GM23338 (cell line): ENCODE measurements at places on chromosomes 3 and 15.

DNA sequence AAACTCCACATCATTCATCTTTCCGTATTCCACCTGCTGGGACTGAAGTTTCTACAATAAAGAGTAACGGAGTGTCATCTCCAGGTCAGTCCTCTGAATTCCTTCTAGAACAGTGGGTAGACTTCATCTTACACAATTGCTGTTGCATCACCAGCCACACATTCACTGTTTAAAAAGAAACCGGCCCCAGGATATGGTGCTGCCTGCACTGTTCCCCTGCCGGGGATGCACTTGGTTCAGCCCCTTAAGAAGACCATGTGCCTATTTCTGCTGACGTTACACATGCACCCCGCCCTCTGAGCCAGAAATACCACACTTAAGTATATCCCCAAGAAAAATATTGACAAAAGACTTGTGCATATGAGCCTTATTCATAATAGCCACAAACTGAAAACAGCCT, 233.4 kb downstream of the FEZF2 start:
- no peaks in the 10 kb centered on the region for H3K36me3 ChIP-seq
- no peak for DNase-seq
- H3K4me3 ChIP-seq, result no peak overlapping the region
- no peak overlapping the region for H3K27ac ChIP-seq

GRCh38 chr15:31870328-31871165, 159.8 kb upstream of the CHRNA7 start:
- H3K36me3 ChIP-seq, result no peaks in the 10 kb centered on the region
- peaks cover 11% of the 10 kb centered on the region for H3K4me1 ChIP-seq
- peak within 1 kb of the TSS; percentile 87 for H3K27ac ChIP-seq
- DNase-seq, result peak; percentile 88
- peak within 1 kb of the TSS; percentile 82 for H3K4me3 ChIP-seq

DNA sequence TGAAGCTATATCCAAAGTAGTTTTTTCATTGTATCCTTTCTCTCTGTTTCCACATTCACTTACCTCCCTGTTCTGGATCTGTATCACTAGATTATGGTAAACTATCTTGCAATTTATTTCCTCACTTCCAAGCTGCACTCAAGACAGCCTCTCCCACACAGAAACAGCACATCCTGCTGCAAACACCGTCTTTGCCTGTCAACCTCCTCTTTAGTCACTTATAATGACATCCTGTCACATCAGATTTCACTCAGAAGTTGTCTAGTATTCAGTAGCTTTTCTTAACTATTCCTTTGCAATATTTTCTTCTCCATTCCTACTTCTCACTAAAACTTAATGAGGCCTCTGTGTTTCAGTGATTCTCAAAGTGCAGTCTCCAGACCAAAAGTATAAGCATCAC, 490.8 kb downstream of the IGSF11 start:
- H3K27ac ChIP-seq, result no peak overlapping the region
- H3K27me3 ChIP-seq, result no peaks in the 10 kb centered on the region
- H3K4me3 ChIP-seq, result no peak overlapping the region
- no peak for DNase-seq
- no peaks in the 10 kb centered on the region; the same call in 1 of the 2 replicates for H3K4me1 ChIP-seq

DNA sequence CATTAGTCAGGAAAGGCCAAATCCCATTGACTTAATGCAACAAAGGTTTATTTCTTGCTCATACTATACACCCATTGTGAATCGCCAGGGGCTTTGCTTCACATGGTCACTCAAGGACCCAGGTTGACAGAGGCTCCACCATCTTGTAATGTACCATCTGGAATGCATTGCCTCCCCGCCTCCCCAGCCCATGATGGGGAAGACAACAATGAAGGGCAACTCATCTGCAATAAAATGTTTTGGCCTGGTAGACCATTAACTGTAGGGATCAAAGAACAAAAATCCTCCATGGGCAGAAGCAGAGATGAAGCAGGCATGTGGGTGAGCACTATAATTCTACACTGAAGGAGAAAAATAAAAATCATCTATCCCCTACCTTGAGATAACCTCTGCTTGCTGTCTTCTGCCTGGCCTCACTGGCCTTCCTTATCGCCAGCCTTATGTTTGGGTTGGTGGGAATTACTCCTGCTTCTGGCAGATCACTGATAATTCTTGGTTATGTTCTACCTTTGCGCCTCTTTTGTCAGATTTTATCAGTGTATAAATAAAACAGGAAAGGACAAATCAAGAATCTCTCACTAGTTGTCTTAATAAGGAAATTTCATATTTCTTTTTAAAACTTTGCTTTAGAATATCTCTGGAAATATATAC, 37.8 kb downstream of the GPR160 start:
- no peak for DNase-seq
- no peak overlapping the region for H3K27ac ChIP-seq
- no peaks in the 10 kb centered on the region for H3K27me3 ChIP-seq
- peaks cover 4% of the 10 kb centered on the region; the same call in 1 of the 2 replicates for H3K36me3 ChIP-seq
- H3K4me1 ChIP-seq, result peaks cover 4% of the 10 kb centered on the region; the same call in 1 of the 2 replicates

GRCh38 chr3:24164967-24165602, 220.0 kb downstream of the NR1D2 start:
- H3K36me3 ChIP-seq, result no peaks in the 10 kb centered on the region
- H3K4me3 ChIP-seq, result no peak overlapping the region
- no peak for DNase-seq
- peaks cover 35% of the 10 kb centered on the region for H3K4me1 ChIP-seq
- H3K27me3 ChIP-seq, result no peaks in the 10 kb centered on the region
- no peak overlapping the region for H3K27ac ChIP-seq

DNA sequence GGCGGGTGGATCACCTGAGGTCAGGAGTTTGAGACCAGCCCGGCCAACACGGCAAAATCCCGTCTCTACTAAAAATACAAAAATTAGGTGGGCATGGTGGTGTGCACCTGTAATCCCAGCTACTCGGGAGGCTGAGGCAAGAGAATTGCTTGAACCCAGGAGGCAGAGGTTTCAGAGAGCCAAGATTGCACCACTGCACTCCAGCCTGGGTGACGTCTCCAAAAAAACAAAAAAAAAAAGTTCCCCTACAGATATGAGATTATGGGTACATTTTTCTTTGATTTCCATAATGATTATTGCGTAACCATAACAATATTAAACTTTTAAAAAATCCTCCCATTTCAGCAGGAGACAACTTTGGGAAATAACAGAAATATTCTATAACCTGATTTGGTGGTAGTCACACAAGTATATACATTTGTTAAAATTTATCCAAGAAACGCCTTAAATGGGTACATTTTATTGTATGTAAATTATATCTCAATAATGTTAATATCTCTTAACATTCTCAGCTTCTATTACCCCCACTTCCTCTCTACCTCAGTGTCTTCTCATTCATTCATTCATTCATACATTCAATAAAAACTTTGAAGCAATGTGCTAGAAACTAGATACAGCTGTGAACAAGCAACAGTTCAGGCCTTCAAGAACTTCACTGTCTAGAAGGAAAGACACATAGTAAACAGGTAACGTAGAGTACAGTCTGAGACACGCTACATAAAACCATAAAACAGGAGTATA, 6.6 kb downstream of the UBR1 start:
- H3K27ac ChIP-seq, result no peak overlapping the region
- no peaks in the 10 kb centered on the region; the same call in 1 of the 2 replicates for H3K4me1 ChIP-seq
- no peaks in the 10 kb centered on the region for H3K36me3 ChIP-seq
- H3K4me3 ChIP-seq, result no peak overlapping the region
- DNase-seq, result no peak

DNA sequence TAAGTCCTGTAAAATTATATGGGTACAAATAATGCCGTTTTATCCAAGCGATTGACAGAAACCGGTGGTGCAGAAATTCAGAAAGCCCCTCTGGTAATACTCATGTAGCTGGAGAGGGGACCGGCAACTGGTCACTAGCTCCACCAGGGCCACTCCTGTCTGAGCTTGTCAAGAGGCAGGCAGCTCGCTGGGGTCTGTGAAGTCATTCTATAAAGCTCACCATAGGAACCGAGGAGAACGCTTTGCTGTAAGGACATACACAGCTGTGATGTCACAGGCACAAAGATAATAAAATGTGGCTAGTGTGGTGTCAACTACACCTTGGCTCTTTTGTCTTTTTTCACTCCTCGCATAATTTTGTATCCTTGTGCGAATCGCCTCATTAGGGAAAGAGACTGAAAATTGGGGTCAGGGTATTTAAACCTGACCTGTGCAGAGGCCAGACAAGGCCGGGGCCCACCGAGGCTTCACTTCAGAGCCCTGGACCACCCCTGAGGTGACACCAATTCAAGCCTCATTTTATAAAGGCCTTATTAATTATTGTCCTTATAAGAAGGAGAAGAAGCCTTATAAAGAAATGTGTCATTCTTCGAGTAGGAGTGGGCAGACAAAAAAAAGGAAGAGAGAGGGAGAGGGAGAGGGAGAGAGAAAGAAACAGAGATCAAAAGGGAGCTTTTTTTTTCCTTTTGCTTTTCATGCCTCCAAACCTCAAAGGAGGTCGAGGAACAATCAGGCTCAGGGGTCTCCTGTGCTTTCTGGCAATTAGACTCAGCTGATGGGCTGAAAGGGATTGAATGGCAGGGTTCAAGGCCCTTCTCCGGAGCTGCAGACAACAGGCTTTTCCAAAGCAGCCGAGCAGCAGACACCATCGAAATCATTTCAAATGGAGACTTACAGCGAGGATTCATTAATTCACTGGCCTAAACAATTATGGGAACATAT, 813.3 kb upstream of the ARRDC4 start:
- H3K27ac ChIP-seq, result no peak overlapping the region
- H3K27me3 ChIP-seq, result no peaks in the 10 kb centered on the region
- no peak for DNase-seq
- no peaks in the 10 kb centered on the region; the same call in 1 of the 2 replicates for H3K36me3 ChIP-seq

DNA sequence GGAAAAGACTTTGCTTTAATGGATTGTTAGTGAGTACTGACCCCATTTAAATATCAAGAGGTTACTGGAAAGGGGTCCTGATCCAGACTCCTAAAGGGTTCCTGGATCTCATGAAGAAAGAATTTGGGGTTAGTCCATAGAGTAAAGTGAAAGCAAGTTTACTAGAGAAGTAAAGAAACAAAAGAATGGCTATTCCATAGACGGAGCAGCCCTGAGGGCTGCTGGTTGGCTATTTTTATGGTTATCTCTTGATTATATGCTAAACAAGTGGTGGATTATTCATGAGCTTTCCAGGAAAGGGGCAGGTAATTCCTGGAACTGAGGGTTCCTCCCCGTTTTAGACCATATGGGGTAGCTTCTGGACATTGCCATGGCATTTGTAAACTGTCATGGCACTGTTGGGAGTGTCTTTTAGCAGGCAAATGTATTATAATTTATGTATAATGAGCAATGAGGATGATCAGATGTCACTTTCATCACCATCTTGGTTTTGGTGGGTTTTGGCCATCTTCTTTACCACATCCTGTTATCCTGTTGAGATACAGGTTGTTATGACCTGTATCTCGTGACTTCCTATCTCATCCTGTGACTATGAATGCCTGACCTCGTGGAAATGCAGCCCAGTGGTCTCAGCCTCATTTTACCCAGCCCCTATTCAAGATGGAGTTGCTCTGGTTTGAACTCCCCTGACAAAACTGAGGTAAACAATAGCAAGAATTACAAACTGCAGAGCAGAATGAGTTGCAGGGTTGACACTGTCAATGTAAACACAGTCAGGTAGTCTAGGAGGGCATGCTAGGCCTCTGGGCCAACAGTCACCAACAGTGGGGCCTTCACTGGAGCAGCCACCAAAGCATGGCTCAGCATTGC, 10.3 kb upstream of the GPR160 start:
- no peak overlapping the region for H3K27ac ChIP-seq
- no peaks in the 10 kb centered on the region for H3K4me1 ChIP-seq

- peaks cover 10% of the 10 kb centered on the region; the same call in 1 of the 2 replicates for H3K4me1 ChIP-seq
- H3K4me3 ChIP-seq, result no peak overlapping the region
- H3K27ac ChIP-seq, result no peak overlapping the region
- H3K36me3 ChIP-seq, result no peaks in the 10 kb centered on the region
Observed at GRCh38 chr3:29649815-29650547, 369.1 kb downstream of the RBMS3 start.

- H3K27me3 ChIP-seq, result no peaks in the 10 kb centered on the region
- H3K36me3 ChIP-seq, result no peaks in the 10 kb centered on the region; the same call in 1 of the 2 replicates
- H3K4me3 ChIP-seq, result no peak overlapping the region
- H3K27ac ChIP-seq, result no peak overlapping the region
- no peak for DNase-seq
Observed at GRCh38 chr3:141366285-141367037, 1.8 kb upstream of the ZBTB38 start.

DNA sequence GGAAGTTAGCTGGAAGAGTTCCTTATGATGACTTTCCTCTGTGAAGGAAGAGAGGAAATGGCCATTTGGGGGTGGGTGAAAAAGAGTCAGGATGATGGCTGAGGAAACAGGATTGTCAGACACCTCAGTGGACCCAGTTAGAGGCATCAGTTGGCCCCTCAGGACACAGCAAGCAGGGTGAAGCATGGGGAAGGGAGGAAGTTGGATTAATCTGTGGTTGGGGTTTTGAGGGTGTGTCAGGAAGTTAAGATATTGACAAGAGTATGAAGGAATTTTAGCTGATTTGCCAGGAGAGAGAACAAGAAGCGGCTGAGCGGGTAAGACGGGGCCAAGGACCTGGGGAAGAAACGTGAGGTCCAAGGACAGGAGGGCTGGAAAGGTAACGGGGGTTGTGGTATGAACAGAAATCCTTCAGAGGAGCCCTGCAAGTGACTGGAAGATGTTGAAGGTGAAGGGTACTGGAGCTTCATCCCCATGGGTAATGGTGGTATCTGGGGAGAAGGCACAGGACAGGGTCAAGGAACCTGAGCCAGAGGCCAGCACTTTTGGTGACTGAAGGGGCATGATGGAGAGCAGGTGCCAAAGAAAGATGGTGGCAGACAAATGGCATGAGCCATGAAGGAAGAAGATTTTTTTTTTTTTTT, 2.7 kb downstream of the UQCC5 start:
- H3K27ac ChIP-seq, result no peak overlapping the region
- H3K27me3 ChIP-seq, result no peaks in the 10 kb centered on the region
- H3K4me3 ChIP-seq, result peak overlapping the region; percentile 97; the same call in 1 of the 2 replicates

DNA sequence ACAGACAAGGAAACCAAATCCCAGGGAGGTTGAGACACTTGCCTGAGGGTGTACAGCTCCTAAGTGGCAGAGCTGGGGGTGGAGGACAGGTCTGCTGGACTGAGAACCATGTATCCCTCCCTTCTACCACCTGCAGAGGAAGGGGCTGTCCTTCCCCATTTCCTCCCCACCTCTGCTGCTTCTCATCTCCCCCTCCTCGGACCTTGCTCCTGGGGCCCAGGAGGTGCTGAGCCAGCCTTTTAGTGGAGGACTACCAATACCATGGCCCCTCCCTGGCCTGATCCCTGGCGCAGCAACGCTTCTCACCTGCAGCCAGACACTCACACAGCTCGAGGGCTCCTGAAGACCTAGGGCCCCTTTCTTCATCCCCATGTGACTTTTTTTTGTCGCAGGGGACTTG, 50.4 kb downstream of the IDH2 start:
- H3K4me3 ChIP-seq, result no peak overlapping the region
- DNase-seq, result no peak
- H3K27me3 ChIP-seq, result no peaks in the 10 kb centered on the region
- no peak overlapping the region for H3K27ac ChIP-seq
- no peaks in the 10 kb centered on the region for H3K36me3 ChIP-seq
- peaks cover 8% of the 10 kb centered on the region for H3K4me1 ChIP-seq

- no peaks in the 10 kb centered on the region for H3K36me3 ChIP-seq
- DNase-seq, result no peak
- H3K27me3 ChIP-seq, result no peaks in the 10 kb centered on the region
- H3K27ac ChIP-seq, result no peak overlapping the region
Observed at GRCh38 chr3:71517271-71517791, 66.2 kb downstream of the FOXP1 start.
